ENCODE measurements at places on chromosomes 1 and 21.

GRCh38 chr1:21875621-21876063, 61.5 kb downstream of the HSPG2 start:
- DNase-seq, result no peak

- no peak for DNase-seq
Observed at GRCh38 chr21:36466061-36466511, 13.8 kb downstream of the CLDN14 start.

DNA sequence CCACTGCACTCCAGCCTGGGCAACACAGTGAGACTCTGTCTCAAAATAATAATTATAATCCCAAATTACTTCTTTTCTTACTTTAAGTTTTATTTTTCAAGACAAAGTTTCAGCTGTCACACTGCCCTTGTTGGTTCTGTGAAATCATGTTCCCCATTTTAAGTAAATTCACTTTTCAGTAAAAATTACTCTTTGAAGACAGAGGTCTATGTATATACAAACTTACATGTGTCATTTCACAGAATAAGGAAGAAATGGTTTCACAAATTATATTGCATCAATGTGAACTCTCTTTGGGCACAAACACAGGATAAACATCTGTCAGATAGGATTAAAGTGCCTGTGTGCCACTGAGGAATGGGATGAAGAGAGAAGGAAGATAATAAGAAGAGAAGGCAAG, 33.1 kb upstream of the ETS2 start:
- no peak for DNase-seq

DNA sequence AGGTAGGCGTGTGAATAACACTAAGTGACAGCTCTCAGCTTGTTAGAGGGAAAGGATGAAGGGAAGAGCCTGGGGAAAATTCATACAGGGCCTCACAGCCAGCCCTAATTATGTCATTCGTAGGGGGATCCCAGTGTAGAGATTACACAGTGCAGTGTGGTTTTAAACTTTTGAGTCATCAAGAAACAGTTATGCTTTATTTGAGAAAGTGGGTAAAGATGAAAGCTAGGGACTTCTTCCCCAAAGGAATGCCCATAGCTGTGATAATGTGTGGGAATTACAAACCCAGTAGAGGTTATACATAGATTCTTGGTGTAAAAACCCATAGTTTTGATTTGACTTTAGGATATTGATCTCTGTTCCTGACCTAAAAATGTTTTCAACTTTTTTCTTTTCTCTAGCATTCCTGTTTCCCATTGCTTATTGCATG, 1.9 kb downstream of the TTF2 start:
- DNase-seq, result peak; percentile 11

GRCh38 chr1:84089465-84089864, 54.6 kb upstream of the PRKACB start:
- no peak for DNase-seq

GRCh38 chr1:214830941-214831340, 227.9 kb downstream of the CENPF start:
- DNase-seq, result no peak

GRCh38 chr1:39919545-39919944, 17.8 kb upstream of the MYCL start:
- no peak for DNase-seq

DNA sequence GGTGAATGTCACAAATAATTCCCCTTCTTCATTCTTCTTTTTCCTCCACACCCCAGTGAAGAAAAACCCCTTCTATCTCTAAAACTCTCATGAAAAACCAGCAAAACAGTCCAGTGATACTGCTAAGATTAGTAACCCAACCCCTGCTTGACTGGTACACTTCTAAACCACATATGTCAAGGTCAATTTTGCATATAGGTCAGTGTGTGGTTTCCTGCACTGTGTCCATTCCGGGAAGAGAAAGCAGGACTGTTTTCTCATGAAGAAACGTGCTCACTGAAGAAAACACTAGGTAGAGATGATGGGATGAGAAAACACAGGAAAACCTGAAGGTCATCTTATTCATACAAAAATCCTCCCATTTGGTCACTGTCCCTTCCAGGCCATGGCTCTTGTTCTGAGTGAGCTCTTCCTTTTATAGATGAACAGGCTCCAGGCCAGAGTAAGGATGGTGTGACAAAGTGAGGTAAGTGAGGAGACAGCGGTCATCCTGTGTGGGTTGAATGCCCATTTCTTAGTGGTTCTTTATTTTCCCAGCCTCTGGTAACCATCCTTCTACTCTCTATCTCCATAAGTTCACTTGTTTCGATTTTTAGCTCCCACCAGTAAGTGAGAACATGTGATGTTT, 122.7 kb downstream of the FASLG start:
- peak; percentile 12 for DNase-seq

GRCh38 chr1:99131546-99131945, 126.9 kb upstream of the PLPPR5 start:
- DNase-seq, result no peak

DNA sequence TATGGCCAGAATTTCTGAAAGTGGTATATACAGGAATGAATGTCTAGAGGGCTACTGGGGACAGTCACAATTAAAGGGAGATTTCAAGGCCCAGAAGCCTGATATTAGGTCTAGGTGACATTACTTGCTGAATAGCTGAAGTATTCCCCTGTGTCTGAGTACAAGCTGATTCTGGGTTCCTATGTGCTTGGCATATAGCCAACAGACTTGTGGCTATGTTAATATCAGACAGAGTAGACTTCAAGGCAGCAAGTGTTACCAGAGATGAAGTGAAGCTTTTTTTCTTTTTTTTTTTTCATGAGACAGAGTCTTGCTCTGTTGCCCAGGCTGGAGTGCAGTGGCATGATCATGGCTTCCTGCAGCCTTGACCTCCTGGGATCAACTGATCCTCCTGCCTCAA, 8.3 kb downstream of the TTC4 start:
- DNase-seq, result no peak

GRCh38 chr1:218804014-218804785, 369.5 kb upstream of the LYPLAL1 start:
- DNase-seq, result no peak

DNA sequence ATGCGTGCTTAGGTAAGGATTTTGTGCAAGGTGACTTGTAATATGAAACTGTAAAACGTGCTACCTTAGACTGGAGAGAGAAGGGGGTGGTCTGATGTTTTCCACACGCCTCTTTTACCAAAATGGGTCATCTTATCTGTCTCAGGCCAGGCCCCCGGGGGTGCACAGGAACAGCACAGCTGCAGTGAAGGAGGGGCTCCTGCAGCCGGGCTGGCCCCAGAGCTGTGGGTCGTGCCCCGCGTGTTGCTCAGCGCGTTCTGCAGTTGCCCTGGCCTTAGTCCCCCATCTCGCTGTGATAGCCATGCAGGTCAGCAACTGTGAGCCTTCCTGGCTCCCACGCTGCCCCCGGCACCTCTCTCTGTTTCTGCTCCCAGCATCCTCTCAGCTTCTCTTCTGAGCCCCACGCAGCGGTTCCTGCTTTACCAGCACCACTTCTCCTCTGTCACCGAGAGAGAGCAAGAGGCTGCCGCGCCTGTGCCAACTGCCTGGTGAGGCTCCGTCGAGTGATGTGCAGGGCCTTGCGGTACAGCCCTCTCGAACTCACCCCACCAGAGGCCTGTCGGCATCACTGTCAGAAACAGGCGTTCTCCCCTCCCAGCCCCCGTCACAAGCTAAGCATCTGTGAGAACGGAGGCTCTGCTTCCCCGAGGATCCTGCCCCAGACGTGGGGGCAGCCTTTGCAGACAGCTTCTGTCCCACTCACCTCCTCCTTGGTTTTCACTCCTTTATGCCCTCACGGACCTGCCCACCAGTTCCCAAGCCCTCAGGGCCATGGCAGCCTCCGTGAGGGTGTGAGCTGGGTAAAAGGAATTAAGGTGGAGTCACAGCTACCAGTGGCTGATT, 73.3 kb downstream of the ADARB1 start:
- DNase-seq, result no peak

GRCh38 chr1:70143048-70143659, 62.2 kb downstream of the LRRC40 start:
- DNase-seq, result no peak

DNA sequence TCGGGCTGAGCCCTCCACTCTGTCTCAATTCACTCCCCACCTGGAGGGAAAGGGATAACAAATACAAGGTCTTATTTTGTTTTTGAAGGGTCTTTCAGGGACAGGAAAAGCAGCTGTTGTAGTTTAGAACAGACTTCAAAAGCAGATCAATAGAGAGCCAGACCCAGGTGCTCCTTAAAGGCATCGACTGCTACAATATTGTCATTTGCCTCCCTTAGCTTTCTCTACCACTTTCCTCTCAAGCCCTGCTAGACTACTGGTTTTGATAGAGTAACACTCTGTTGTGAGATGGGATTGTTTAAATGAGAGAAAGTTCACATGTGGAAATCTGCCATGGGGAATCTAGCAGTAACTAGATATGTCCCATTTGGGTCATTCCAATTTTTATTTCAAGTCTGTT, 24.0 kb downstream of the RGS7 start:
- no peak for DNase-seq

- no peak for DNase-seq
Observed at GRCh38 chr1:3680488-3681230, 28.3 kb downstream of the TP73 start.

DNA sequence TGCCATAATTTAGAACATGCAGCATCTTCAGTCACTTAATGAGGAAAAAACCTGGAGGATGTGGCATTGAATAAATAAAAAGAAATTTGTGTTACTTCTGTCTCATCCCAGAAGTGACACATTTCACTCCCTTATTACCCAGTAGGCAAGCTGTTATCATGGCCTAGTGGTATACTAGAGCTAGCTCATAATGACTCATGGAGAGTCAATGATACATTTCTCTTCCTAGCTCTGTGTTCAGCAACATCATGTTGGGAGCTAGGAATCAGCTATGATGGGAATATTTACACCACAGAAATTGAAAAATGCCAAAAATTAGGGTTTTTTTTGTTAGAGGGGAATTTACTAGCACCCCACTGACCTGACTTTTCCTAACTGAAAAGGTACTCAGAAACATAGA, 182.7 kb downstream of the HMCN1 start:
- DNase-seq, result no peak

- no peak for DNase-seq
Observed at GRCh38 chr1:180542838-180543145, 16.0 kb upstream of the OVAAL start.

GRCh38 chr1:78408192-78408591, 82.6 kb upstream of the PTGFR start:
- DNase-seq, result no peak

DNA sequence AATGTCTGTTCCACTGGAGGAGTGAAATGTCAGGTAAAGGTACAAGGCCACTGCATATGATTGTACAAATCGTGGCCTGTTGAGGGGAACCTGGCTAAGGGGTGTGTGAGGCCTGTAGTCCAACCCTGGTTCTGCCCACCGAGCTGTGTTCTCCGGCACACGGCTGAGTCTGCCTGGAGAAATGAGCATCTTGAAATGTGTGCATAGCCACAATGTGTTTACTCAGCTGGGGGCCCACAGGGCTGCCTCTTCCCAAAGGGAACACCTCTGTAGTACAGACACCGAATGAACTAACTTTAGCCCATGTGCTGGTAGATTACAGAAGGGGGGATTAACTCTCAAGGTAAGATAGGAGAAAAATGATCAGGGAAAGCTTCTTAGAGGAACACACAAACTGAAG, 30.2 kb downstream of the AK4 start:
- no peak for DNase-seq

GRCh38 chr1:228372183-228373003, 34.2 kb downstream of the TRIM11 start:
- no peak for DNase-seq
